ENCODE measurements at places on chromosomes 1 and 21. TPM values are rescaled to one million over a fixed set of nuclear protein-coding genes. Genes with fewer than 3 reads are reported as not detected.

FCRL5 gene
- not detected for total RNA-seq

GPR3 gene
- 1.7 TPM for total RNA-seq

ANGPTL3 gene
- not detected for total RNA-seq

LAMC2 gene
- total RNA-seq: not detected

SHE gene
- not detected for total RNA-seq

SYTL1 gene
- 77.7 TPM for total RNA-seq

CHI3L1 gene
- not detected for total RNA-seq

NR1I3 gene
- not detected for total RNA-seq

RHOU gene
- 1.2 TPM for total RNA-seq

BRINP2 gene
- total RNA-seq: not detected

TSPEAR gene
- total RNA-seq: not detected
